ENCODE measurements at places on chromosomes 11 and 22.

DNA sequence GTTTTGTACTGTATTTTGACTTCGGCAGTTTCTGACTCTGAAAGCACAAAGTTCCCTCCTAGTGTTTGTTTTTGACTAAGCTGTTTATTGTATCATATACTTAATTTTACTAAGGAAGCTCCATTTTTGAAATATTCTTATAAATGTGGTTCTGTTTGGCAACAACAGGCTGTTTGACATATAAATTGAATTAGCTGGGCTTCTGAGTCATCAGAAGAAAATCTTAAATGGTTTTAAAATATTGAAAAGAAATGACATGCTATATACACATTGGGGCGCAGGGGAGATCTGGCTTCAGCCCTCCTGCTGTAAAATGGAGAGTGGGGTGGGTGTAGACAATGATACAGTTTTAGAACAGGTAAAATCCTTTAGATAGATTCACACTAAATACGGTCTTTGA lies 38.6 kb downstream of the SHISA8 start:
- DNase-seq, result no peak

DNA sequence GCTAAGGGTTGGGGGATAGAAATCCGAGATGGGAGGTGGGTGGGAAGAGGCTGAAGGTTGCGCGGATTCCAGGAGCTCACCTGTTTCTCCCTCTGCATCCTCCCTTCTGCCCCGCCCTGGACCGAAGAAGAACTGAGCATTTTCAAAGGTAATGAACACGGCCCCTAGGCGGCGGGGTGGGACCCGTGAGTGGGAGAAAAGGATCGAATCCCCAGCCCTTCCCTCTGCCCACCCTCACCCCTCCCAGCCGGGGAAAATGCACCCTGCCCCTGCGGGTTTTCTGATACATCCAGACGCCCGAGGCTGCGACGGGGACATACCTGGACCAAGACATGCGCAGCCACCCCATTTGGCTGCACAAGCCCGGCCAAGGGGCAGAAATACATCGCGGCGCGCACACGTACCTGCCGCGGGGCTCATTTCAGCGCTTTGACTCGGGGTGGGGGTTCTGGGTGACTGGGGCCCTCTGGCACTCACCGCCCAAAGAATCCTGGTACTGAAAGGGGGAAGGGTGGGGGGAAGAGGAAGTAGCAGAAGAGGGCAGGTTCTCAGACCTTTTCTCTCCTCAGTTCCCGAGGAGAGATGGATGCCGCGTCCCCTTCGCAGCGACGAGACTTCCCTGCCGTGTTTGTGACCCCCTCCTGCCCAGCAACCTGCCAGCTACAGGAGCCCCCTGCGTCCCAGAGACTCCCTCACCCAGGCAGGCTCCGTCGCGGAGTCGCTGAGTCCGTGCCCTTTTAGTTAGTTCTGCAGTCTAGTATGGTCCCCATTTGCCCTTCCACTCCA lies 6.0 kb downstream of the VSIG2 start:
- DNase-seq, result peak; percentile 24

GRCh38 chr11:125603207-125603606 lies 10.6 kb downstream of the STT3A start:
- no peak for DNase-seq

GRCh38 chr22:32817137-32817730 lies 15.7 kb downstream of the TIMP3 start:
- no peak for DNase-seq

GRCh38 chr11:122604621-122605020 lies 50.9 kb upstream of the UBASH3B start:
- no peak for DNase-seq

DNA sequence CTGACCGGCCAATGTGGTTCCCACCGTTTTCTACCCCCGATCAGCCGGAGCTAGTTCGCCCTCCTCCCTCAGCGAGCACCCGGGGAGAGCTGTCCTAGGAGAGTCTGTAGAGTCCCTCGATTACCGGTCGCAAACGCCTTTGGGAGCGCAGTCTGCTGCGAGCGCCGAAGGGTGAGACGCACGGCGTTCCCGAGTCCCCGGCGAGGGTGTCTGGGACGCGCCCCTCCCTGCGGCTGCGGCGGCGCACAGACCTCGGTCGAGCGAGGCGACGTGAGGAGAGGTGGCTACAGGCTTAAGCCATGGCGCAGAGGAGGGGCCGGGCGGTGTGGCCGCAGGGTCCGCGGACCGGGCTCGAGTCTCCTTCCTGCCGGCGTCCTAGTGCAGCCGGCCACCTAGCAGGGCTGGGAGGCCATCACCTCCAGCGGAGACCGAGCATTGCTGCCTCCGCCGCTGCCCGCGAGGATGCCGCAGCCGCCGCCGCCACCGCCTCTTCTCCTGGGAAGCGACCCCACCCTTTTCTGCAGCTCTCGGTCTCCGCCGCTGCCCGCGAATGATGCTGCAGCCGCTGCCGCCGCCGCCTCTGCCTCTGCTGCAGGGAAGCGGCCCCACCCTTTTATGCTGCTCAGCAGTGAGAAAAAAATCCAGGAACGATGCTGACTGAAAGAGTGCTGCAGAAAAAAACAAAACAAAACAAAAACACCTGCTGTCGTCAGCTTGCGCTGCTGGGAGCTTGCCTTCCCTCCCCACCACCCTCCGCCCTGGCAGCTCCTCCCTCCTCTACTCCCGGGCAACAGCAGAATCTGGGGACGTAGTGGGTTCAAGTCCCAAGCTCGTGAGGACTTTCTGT lies at the start of gene MAP6:
Gene MAP6, minus strand, starts transcription at position 588 of the 847 bp plus-strand sequence. CDS start 669 bp downstream, outside the sequence.
- no peak for DNase-seq

- DNase-seq, result no peak
Measured at GRCh38 chr22:46574993-46575910, 37.8 kb upstream of the CELSR1 start.

DNA sequence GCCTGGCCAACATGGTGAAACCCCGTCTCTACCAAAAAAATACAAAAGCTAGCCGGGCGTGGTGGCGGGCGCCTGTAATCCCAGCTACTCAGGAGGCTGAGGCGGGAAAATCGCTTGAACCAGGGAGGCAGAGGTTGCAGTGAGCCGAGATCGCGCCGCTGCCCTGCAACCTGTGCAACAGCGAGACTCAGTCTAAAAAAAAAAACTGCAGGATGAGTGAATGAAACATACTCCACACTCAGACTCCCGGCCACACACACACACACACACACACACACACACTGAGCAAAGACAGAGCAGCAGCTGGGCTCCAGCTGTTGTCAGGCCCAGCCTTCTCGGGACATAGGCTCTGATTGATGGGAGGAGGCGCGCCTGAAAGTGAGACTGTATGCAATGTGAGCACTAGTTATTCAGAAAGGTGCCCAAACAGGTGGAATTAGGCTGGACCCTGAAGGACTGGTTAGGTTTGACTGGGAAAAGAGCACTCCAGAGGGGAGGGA lies 1.5 kb upstream of the PLEKHA7 start:
- no peak for DNase-seq

DNA sequence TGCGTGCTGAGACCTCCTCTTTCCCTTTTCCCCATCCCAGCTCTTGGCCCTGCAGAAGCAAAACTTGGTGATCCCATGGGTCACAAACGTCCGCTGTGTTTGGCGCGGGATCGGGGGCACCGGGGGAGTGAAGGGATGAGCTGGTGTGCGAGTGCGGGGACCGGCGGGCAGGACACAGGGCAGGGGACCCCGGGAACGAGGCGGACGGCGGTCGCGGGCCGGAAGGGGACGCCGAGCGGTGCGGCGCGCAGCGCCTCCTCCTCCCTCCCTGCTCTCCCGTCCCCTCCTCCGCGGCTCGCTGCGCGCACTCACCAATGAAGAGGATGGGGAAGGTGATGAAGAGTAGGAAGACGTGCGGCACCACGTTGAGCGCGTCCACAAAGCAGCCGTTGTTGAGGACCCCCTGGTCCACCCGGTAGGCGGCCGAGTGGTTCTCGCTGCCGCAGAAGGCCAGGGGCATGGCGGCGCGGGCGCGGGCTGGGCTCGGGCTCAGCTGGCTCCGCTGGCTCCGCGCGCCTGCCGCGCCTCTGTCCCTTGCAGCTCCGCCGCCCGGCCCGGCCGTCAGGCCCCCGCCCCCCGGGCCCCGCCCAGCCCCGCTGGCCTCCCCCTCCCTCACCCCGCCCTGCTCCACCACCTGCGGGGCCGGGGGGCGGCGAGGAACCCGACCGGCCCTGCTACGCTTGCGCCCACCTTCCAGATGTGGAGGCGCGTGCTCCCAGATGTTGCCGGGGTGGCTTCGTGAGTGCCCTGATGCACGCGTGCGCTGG lies at the start of gene ABCC8:
Gene ABCC8, minus strand, starts transcription at position 529 of the 767 bp plus-strand sequence. Its CDS starts 69 bp downstream, at position 460.
- DNase-seq, result no peak
